ENCODE measurements at places on chromosomes 2 and 18. TPM values are rescaled to one million over a fixed set of nuclear protein-coding genes. Genes with fewer than 3 reads are reported as not detected.

IL36RN gene
- not detected for total RNA-seq

AGXT gene
- 0.29 TPM for total RNA-seq

C2orf81 gene
- total RNA-seq: 0.59 TPM

G6PC2 gene
- not detected for total RNA-seq

MERTK gene
- total RNA-seq: 11.8 TPM

CNDP1 gene
- total RNA-seq: not detected
